Vagina (tissue), 2 donors: ENCODE measurements at places on chromosomes 16 and 17.

- no peak for DNase-seq
Measured at GRCh38 chr17:8365143-8365542, 11.4 kb downstream of the KRABD2 start.

DNA sequence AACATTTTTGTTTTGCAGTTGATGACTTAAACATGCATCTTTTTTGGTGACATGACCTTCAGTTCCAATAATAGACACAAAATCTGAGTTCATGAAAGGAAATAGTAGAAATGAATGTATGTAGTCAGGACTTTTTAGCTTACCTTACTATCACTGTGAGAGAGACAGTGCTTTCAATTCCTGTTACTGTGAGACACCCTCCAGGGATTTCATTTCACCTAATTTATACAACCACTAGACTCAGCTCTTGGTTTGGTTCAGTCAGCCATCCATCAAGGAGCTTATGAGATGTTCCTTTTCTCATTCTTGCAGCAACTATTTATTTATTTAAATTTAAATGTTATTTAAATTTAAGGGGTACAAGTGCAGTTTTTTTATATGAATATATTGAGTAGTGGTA, 77.9 kb downstream of the MAP2K4 start:
- DNase-seq: no peak

GRCh38 chr17:79089720-79090442, 15.3 kb downstream of the ENGASE start:
- DNase-seq: no peak

GRCh38 chr17:33205552-33205951, 87.5 kb downstream of the ASIC2 start:
- no peak for DNase-seq

DNA sequence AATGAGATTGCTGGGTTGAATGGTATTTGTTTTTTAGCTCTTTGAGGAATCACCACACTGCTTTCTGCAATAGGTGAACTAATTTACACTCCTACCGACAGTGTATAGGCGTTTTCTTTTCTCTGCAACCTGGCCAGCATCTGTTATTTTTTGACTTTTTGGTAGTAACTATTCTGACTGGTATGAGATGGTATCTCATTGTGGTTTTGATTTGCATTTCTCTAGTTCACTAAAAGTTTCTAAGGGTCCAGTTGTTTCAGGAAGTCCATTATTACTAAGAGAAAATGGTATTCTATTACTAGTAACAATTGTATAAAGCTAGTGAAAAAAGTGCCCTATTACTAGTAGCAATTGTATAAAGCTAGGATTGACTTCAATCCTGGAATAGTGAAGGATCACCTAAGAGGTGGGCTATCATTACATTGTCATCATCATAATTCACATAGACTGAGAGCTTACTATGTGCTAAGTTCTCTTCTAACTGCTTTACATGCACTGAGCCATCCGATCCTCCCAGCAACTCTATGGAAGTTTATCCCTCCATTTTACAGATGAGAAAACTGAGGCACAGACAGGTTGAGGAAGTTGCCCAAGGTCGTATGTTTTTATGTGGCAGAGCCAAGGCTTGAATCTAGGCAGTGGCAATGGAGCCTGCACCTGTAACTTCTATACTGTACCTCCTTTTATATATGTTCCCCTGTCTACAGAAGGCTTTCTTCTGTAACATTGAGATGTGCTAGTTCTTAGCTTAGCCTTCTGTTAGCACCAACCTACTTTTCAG, 13.4 kb upstream of the SMIM36 start:
- no peak for DNase-seq

DNA sequence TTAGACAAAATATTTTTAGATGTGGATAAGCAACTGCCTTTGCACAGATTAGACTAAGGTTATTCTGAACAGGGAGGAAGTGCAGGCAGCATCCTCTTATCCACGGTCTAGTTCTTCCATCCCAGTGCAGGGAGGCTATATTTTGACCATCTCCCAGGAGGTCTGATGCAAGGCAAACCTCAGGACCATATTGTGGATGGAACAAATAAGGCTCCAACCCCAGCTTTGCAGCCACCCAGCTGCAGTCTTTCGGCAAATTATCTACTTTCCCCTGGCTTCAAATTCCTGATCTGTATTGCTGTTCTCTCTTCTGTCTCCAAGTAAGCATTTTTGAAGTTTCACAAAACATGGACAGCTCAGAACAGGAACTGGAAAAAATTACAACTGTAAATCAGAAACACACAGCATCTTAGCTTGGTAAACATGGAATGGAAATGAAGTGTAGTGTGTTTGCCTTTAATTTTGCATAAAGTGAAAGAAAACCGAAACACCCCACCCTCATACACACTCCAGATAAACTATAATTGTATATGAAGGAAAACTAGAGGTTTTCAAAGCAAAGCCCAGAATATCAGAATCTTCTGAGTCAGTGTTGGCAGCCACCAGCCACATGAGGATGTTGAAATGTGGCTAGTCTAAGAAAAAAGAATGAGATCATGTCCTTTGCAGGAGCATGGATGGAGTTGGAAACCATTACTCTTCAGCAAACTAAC, 33.5 kb upstream of the MON1B start:
- DNase-seq: no peak

GRCh38 chr16:69325784-69326171, 4.6 kb downstream of the PDF start:
- peak; percentile 84 for DNase-seq

DNA sequence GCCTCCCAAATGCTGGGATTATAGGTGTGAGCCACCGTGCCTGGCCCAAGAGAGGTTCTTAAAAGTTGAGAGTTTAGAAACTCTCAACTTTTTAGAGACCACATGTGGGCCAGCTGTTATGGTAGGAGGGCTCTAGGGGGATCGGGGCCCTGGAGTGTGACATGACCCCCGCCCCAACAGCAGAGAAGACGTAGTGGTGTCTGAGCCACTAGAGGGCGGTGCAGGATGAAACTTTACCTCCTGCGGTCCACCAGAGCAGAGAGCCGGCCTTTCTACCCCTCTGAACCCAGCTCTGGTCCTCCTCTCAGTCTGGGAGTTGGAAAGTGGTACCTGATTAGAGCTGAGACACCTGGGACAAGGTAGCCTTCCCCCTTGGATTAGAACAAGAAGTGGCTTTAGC, 7.4 kb downstream of the CDK5RAP3 start:
- DNase-seq: no peak

DNA sequence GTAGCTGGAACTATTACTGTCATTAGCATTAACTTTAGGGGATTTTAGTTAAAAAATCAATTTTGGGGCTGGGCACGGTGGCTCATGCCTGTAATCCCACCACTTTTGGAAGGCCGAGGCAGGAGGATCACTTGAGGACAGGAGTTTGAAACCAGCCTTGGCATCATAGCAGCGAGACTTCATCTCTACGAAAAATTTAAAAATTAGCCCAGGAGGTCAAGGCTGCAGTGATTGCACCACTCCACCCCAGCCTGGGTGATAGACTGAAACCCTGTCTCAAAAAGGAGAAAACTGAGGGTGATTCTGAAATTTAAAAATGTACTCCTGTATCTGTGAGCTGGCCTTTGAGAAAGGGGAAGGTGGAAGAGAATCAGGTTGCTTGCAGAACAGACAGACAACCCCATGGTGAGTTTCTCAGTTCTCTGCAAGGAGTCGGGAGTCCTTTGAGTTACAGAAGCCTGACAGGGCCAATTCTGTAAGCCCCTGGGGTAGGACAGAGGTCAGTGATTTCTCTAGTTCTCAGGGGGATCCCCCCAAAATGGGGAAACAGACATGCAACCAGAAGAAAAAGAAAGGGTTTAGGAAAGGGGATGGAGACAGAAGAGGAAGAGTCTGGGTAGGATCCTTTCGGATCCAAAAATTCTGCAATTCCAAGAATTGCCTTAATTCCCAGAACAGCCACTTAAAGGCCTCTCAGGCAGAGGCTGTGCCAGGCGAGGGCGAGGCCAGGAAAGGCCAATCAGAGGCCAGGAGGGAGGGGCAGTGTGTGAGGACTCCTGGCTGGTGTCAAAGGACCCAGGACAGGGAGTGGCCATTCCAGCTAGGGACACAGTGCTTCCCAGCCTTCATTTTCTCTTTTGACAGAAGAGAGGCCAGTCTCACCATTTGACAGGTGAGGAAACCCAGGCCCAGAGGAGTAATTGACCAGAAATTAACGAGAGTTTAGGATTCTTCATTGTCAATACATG, 6.7 kb downstream of the NUPR1 start:
- no peak for DNase-seq

- no peak for DNase-seq
Measured at GRCh38 chr16:9953908-9954570, 228.2 kb downstream of the GRIN2A start.

GRCh38 chr16:71894229-71894920, 956 bp upstream of the IST1 start:
- no peak for DNase-seq

- no peak for DNase-seq
Measured at GRCh38 chr16:83574388-83574787, 233.4 kb upstream of the HSBP1 start.

- DNase-seq: no peak
Measured at GRCh38 chr16:84932681-84933080, 78.7 kb downstream of the ZDHHC7 start.

GRCh38 chr17:9527788-9528187, 47.8 kb downstream of the STX8 start:
- no peak for DNase-seq

GRCh38 chr17:16027708-16028584, 28.3 kb downstream of the TTC19 start:
- no peak for DNase-seq

- no peak for DNase-seq
Measured at GRCh38 chr17:76581515-76581914, 4.1 kb downstream of the ST6GALNAC2 start.

GRCh38 chr16:67655363-67655762, 4.7 kb downstream of the ACD start:
- no peak for DNase-seq

DNA sequence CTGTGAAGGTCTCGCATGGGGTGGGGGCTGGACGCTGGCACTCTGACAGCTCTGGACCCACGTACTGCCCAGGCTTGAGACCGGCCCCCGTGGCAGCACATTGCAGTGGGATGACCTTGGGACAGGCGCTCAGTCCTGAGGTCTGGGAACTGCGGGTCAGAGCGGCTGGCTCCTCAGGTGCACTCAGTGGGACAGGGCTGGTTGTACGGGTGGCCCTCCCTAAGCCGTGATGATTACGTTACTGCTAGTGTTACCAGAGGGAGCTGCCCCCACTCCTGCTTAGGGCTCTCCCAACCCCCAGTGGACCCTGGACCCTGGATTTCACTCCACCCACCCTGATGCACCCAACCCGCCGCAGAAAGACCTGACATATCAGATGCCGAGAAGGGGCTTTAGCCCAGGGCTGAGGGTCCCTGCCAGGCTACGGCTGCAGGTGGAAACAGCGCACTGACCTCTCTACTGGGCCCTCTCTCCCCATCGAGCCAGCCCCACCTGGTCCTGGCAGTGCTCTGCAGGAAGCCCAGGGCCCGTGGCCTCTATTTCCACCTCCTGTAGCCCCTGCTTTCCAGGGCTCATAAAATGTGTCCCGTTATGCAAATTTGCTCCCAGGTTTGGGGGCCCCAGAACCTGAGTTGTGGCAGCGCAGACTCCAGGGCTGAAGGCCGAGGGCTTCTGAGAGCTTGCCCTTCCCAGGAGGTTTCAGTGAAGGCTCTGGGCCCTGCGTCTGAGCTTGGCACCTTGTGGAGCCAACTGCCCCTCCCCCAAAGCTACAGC, 77.2 kb downstream of the RTN4RL1 start:
- no peak for DNase-seq

DNA sequence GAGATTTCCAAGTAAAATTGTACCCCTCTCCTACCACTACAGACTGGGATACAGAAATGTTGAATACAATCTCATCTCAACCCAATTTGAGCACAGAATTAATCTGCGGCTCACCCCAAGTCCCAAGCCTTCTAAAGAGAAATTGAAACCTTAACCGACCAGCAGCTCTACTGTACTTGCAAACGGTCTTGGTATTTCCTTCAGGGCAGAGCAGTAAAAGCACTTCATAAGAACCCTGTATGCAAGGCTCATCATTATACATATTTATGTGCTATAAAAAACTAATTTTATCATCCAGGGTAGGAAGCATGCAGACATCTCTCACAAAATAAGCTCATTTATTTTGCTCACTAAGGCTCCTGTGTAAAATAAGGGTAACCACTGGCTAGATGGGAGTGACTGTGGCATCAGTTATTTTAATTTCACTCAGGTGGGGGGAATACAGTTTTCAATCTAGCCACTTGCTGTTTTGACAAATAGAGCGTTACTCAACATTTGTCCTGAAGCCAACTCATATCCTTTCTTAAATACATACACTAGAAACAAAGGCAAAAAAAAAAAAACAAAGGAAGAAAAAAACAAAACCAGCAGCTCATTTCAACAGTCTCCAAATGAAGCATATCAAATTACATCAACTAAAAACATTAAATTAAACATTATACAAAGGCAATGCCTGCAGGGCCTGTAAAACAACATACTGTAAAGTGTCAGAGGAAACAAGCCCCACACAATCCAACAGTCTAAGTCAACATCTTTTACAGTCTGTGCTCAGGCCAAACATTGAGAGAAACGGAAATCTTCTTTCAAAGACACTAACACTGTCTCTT, 65.0 kb downstream of the PARN start:
- no peak for DNase-seq

GRCh38 chr16:79451196-79451816, 149.2 kb downstream of the MAF start:
- no peak for DNase-seq

- DNase-seq: no peak
Measured at GRCh38 chr17:51687887-51688286, 427.5 kb downstream of the UTP18 start.

- DNase-seq: no peak
Measured at GRCh38 chr17:38872027-38872511, 2.2 kb downstream of the LASP1 start.

- no peak for DNase-seq
Measured at GRCh38 chr16:10584981-10585438, 4.6 kb upstream of the EMP2 start.

DNA sequence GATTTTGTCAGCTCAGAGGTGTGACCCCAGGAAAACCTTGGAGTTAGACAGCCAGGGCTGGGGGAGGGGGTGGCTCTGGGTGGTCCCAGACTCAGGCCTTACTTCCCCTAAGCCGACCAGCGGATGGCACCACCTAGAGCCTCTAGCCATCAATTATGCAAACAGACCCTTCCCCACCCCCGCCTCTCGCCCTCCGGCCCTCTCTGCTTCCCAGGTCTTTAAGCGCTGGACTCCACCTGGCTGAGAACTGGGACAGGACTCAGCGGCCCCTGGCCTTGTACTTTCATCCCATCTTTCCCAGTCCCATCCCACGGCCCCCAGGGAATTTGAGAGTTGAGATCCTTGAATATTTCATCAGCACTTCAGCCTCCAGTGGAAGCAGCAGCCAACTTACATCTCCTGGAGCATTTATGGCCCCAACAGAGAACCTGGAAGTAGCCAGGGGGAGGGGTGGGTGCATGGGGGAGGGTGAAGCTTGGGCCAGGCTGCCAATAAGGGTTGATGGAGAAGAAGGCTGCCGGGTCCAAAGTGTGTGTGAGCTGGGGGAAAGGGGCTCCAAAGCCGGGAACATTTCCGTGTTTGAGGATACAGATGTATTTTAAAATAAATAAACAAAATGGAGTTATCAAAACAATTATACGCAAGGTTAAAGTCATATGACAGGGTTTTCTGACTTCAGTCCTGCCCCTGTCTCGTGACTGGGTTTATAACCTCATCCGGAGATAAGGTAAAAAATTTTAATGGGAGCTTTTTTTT, 7.5 kb upstream of the JUP start:
- DNase-seq: no peak
